ENCODE measurements at places on chromosomes 16 and 17.
A peak's percentile ranks its signal among the peaks of the same experiment; 100 is the strongest.

- DNase-seq: no peak
Observed at GRCh38 chr16:27982184-27982583, 81.3 kb downstream of the GSG1L start.

DNA sequence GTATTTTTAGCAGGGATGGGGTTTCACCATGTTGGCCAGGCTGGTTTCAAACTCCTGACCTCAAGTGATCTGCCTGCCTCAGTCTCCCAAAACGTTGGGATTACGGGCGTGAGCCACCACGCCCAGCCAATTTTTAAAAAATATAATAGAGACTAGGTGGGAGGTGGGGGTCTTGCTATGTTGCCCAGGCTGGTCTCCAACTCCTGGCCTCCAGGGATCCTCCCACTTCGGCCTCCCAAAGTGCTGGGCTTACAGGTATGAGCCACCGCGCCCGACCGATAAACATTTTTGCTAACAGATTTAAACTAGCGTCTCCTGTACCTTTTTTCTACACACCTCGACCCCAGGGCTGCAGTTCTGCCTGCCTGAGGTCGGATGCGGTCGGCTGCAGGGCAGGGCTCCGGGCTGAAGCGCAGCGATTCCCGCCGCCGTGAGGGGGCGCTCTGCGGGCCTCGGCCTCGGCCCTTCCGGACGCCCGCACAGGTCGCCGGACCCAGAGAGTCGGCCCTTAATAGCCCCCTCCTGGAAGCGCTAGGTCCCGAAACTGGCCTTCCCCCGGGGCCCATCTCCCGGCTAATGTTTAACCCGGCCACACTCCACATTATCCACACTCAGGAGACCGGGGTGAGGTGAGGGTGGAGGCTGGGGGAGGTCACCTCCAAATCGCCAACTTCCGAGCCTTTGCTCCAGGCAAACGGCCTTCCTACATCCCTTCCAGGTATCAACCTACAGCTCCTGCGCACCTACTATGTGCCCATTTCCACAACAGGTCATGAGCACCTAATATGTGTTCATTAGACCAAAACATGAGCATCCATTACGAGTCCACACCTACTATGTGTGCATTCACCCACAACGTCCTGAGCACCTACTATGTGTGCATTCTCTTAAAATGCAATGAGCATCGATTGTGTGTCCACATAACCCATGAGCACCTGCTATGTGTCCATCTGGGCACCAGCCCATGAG is 2.0 kb upstream of the GLIS2 start:
- no peak for DNase-seq

GRCh38 chr16:2500918-2501750 is 12.6 kb upstream of the ATP6V0C start:
- no peak for DNase-seq

DNA sequence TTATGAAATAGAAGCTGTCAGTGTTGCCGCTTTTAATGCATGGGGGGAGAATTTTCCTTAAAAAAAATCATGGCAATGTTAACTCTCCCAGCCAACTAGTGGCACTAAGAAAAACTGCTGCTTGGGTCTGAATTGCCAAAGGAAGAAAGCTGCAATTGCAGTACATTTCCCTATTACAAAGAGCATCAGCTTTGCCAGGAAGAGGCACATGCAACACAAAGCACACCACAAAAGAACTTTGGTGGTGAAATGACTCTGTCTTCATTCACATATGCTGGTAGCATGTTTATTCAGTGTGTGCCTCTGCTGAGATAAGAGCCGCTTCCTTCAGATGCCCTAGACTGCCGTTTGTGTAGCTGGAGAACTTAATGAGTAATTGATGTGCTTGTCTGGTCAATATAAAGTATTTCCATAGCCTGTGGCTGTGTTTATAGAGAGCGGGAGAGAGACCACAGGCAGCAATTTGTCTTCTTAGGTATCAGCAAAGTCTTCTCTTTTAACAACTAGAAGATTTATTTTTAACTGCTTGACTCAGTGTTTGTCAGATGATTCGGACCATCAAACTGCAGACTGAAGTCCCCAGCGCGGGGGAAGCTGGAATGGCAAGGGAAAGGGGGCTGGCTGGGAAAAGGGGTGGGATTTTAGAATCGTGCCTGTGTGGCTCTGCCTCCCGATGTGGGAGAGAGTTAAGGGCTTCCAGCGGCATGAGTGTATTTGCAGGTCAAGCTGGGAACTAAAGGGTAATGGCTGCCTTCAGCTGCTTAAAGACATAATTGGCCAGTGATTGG is 115.1 kb downstream of the MRTFB start:
- DNase-seq: no peak

DNA sequence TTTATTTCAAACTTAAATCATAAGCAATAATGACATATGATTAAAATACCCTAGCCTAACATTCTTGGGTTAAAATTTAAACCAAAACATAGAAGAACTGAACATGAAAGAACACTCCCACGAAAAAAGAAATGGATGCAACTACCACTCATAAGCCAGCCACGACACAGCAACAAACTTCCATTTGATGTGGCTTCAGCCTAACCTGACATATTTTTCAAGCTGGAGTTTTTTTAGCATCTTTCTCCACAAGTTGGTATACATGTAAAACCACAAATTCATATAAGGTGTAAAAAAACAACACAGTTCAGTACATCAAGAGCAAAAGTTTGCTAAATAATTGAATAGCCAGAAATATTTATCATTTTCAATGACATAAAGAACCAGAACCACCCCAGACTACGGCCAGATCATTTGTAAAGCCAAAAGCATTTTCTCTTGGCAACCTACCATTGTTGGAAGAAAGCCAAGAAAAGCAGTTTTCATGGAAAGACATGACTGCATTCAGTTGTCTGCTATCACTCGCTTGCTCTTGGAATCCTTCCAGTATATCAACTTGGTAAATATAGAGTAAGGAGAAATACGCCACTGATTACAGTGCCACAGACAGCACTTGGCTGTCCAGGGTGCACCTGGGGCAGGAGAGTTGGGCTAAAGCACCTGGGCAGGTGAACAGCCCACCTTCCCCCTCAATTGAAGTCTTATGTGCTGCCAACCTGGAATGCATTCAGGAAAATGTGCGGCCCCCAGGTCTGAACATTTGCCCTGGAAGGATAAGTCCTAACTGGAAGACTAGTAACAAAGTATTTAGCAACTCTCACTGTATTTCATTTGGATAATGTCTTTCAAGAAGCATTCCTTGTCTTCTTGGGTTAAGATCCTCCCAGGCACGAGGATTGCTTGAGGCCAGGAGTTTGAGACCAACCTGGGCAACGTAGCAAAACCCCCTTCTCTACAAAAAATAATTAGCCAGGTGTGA is 60.5 kb downstream of the CREBBP start:
- DNase-seq: peak; percentile 48

- no peak for DNase-seq
Observed at GRCh38 chr16:46620266-46621005, 743 bp downstream of the SHCBP1 start.

DNA sequence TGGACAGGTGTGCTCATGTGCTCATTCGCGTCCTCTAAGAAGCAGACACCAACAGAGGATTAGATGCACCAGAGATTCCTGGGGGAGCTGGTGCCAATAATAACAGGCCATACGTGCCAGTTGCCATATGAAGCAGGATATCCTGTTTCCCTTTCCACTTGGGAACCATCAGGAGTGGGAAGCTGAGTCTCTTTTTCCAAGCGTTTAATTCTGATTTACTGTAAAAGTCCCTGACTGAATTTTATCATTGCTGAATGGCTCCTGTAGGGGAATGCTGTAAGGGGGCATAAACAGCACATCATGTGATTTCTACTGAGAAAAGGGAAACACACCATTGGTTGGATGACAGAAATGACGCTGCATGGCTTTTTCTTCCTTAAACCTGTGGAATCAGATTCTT is 113.3 kb downstream of the IRF8 start:
- DNase-seq: no peak

- DNase-seq: no peak
Observed at GRCh38 chr16:7316281-7316888, 16.3 kb upstream of the RBFOX1 start.

DNA sequence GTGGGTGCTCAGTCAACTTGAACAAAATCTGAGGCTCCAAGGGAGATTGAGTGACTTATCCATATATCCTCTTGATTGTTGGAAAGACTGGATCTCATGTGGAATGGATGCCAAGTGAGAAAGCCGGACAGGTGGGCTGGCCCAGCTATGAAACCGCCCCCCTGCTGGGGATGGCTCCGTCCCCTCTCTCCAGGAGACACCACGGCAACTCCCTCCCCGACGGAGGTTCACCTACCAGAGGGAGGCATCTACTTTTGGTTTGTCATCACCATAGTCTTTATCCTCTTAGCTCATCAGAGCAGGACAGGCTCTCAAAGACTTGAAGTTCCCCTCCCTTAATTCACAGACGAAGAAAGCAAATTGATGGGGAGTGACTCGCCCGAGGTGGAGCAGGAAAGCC is 1.8 kb upstream of the ALG1 start:
- no peak for DNase-seq

DNA sequence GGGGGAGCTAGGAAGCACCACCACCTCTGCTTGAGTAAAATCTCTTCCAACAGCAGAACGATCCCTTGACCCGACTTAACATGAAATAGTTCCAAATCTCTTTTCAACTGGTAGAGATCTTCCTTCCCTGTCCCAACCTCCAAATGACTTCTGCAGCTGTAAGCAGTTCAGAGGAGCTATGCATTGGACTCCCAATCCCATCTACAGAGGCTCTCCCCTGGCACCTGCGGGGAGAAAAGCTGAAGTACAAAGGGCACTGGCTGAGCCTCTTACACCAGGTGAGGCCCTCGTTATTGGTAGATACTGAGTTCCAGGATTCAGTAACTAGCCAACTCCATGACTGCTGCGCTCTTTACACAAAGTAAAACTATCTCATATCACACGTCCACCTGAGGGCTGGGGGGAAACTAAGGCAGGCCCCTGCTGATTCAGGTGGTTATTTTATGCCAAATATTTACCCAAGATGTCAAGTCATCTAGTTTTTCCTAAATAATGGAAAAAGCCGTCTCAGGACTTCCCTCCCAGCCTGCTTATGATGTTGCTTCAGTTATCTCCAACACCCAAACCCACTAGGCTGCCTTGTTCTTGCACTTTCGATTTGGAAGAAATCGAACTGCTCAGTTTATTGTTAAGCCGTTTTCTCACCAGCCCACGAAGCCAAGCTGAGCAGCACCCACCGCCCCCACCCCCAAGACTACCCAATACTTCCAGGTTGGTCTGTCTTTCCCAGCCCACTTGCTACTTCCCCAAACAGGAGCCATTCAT is 3.2 kb downstream of the ACTG1 start:
- DNase-seq: no peak

DNA sequence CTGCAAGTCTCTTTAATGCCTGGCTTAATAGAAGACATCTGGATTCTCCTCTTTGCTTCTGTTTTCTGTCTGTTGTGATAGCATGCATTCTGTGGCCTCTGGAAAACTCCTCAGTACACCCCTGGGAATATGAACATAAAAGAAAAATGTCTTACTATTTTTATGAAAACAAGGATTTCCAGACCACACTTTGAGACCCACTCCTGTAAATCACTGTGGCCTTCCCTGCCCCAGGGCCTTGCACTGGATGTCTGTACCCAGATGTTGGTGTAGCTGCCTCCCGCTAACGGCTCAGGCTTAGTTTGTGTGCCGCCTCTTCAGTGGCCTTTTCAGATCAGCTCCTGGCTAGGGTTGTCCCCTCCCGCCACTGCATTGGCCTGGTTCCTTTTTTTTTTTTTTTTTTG is 126.6 kb downstream of the SOCS1 start:
- DNase-seq: no peak

GRCh38 chr16:73878611-73879010 is 418.0 kb upstream of the PSMD7 start:
- DNase-seq: peak; percentile 48

GRCh38 chr16:83187405-83187804 is 560.6 kb downstream of the CDH13 start:
- DNase-seq: no peak

DNA sequence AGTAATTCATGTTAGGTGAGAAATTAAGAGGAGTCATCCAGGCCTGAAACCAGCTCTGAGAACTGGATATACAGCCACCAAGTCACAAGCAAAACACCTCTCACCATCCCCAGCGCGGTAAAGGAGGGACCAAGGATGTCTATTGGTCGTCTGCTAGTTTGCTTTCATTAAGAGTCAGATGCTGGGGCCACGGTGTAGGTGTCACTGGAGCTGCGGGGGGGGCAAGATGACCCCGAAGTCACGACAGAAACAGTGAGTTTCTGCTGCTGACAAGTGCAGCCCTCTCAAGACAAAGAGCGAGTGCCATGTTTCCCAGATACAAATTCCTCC is 790 bp downstream of the NCBP3 start:
- no peak for DNase-seq

DNA sequence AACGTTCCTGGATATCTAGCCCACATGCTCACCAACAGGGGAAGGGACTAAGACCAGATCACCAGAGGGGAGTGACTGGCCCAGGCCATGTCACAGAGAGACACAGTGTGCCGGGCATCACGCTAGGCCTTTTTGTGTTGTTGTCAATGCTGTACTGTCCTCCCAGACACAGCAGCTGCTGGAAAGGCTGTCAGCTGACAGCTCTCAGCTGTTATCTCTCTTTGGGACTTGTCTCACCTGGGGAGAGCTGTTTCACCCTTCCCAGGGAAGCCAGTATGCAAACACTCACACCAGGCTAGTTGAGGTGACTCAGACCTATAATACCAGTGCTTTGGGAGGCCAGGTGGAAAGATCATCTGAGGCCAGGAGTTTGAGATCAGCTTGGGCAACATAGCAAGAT is 19.4 kb downstream of the UNC45B start:
- no peak for DNase-seq

Data from NCI-H1436 treated with DMSO at 0.1 percent for 48 hours (cell line).